Activated naive CD8-positive, alpha-beta T cell treated with anti-CD3 and anti-CD28 coated beads, Interleukin-2, amount 10 ng/mL, durations not matched to agents 7 days and 5 days (primary cell): ENCODE measurements at places on chromosomes 16 and 17. TPM values are rescaled to one million over a fixed set of nuclear protein-coding genes. Genes with fewer than 3 reads are reported as not detected.

Gene CLEC10A
- 0.45 TPM for total RNA-seq

GRCh38 chr16:81005610-81006161 lies 999 bp downstream of the CMC2 start:
- peaks cover 41% of the 10 kb centered on the region for H3K4me1 ChIP-seq
- H3K27me3 ChIP-seq: no peaks in the 10 kb centered on the region
- peak overlapping the region; percentile 95 for H3K4me3 ChIP-seq
- no peak for DNase-seq
- peak overlapping the region; percentile 100 for H3K27ac ChIP-seq

DNA sequence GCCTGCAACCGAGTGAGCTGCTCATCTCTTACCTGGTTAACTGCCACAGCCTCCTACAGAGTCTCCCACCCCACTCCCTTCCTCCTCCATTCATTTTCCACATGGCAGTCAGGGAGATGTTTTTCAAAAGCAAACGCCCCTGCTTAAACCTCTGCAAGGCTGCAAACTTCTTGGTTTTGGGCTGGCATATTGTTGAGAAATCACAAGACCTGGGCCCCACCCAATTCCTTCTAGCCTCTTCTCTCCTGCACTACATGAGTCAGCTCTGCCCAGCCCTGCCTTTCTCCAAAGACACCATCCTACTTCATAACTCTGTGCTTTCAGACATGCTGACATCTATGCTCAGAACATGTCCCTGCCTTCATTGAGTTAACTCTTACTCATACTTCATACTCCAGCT lies 136.1 kb downstream of the SPACA3 start:
- no peak for DNase-seq
- H3K4me1 ChIP-seq: no peaks in the 10 kb centered on the region
- no peak overlapping the region for H3K27ac ChIP-seq
- no peaks in the 10 kb centered on the region for H3K36me3 ChIP-seq

DNA sequence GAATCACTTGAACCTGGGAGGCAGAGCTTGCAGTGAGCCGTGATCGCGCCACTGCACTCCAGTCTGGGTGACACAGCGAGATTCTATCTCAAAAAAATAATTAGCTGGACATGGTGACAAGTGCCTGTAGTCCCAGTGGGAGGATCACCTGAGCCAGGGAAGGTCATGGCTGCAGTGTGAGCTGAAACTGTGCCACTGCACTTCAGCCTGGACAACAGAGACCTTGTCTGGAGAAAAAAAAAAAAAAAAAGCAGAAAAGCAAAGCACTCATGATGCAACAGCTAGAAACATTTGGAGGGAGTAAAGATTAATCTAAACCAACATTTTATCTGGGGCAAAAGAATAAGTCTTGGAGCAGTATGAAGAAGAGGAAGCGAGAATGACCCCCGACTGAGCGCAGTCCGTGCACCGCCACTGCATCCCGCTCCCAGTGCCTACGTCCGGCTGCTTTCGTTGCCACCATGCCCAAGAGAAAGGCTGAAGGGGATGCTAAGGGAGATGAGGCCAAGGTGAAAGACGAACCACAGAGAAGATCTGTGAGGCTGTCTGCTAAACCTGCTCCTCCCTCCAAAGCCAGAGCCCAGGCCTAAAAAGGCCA lies 8.2 kb downstream of the PRPSAP1 start:
- H3K4me1 ChIP-seq: peaks cover under 1% of the 10 kb centered on the region
- no peak overlapping the region for H3K4me3 ChIP-seq
- H3K27ac ChIP-seq: no peak overlapping the region
- H3K36me3 ChIP-seq: peaks cover 18% of the 10 kb centered on the region
